Activated CD4-positive, alpha-beta T cell treated with anti-CD3 and anti-CD28 coated beads, Interleukin-2, amount 10 ng/mL, durations not matched to agents 7 days and 5 days (primary cell): ENCODE measurements at places on chromosomes 4 and X.

GRCh38 chrX:17390419-17390850 lies 15.4 kb downstream of the NHS start:
- DNase-seq: no peak
- H3K27ac ChIP-seq: no peak overlapping the region
- H3K36me3 ChIP-seq: no peaks in the 10 kb centered on the region
- no peaks in the 10 kb centered on the region for H3K4me1 ChIP-seq
- no peak overlapping the region for H3K4me3 ChIP-seq

GRCh38 chrX:107691024-107691448 lies 62.7 kb downstream of the PRPS1 start:
- H3K4me3 ChIP-seq: no peak overlapping the region
- H3K4me1 ChIP-seq: peaks cover 11% of the 10 kb centered on the region
- no peak overlapping the region for H3K27ac ChIP-seq
- H3K27me3 ChIP-seq: no peaks in the 10 kb centered on the region
- DNase-seq: no peak
- H3K36me3 ChIP-seq: no peaks in the 10 kb centered on the region

- peaks cover 32% of the 10 kb centered on the region for H3K36me3 ChIP-seq
- H3K27ac ChIP-seq: peak overlapping the region; percentile 70
- peak; percentile 16 for DNase-seq
- peaks cover 43% of the 10 kb centered on the region for H3K4me1 ChIP-seq
- no peaks in the 10 kb centered on the region for H3K27me3 ChIP-seq
These were observed 153.2 kb downstream of the KLF8 start for GRCh38 chrX:56385336-56385735.

DNA sequence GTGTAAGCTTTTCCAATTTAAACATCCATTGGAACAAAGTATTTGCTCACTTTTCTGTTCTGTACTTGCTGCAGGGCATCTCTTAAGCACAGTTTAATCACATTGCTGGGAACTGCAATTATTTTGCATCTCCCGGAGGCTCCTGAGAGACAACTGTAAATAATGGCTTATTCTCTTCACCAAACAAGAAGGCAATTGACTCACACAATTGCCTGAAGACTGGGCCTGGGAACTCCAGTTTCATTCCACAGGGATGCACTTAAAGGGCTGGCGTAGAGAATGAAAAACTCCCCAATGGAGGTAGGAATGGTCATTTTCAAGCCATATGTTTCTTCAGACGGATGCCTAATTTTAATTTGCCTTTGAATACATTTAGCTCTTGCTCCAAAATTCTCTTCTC lies 29.5 kb downstream of the TFDP3 start:
- no peak for DNase-seq
- no peaks in the 10 kb centered on the region for H3K36me3 ChIP-seq
- H3K4me1 ChIP-seq: no peaks in the 10 kb centered on the region
- no peak overlapping the region for H3K4me3 ChIP-seq
- H3K27me3 ChIP-seq: no peaks in the 10 kb centered on the region

GRCh38 chr4:111213531-111213930 lies 590.7 kb upstream of the PITX2 start:
- no peak overlapping the region for H3K4me3 ChIP-seq
- H3K36me3 ChIP-seq: no peaks in the 10 kb centered on the region
- no peaks in the 10 kb centered on the region for H3K4me1 ChIP-seq
- no peak overlapping the region for H3K27ac ChIP-seq
